ENCODE measurements at places on chromosomes 16 and 17. TPM values are rescaled to one million over a fixed set of nuclear protein-coding genes. Genes with fewer than 3 reads are reported as not detected.

The ALKBH5 gene
- total RNA-seq, result 114 TPM

The EVPL gene
- total RNA-seq, result 0.21 TPM

The OR1A1 gene
- total RNA-seq, result not detected

The C17orf78 gene
- total RNA-seq, result not detected

The KIAA0513 gene
- total RNA-seq, result 17.7 TPM

The DOC2A gene
- 0.23 TPM for total RNA-seq

The SDK2 gene
- 5.3 TPM for total RNA-seq

The TK1 gene
- total RNA-seq, result 2.4 TPM

The KATNIP gene
- total RNA-seq, result 18.9 TPM

The ALOXE3 gene
- total RNA-seq, result not detected

The CCL14 gene
- 136 TPM for total RNA-seq

The PROCA1 gene
- total RNA-seq, result 6.6 TPM

The TNRC6C gene
- total RNA-seq, result 62.2 TPM

The CCL17 gene
- not detected for total RNA-seq

The RTN4RL1 gene
- 5.2 TPM for total RNA-seq

The ASPHD1 gene
- 0.39 TPM for total RNA-seq

The TSPOAP1 gene
- total RNA-seq, result 21.0 TPM

The TBX6 gene
- total RNA-seq, result 1.4 TPM

The MT1M gene
- total RNA-seq, result 129 TPM

The SLC52A1 gene
- not detected for total RNA-seq

Data from aorta (tissue), 5 donors.